ENCODE measurements at places on chromosomes 7 and 10. TPM values are rescaled to one million over a fixed set of nuclear protein-coding genes. Genes with fewer than 3 reads are reported as not detected.

GRCh38 chr7:155470686-155471638, 13.0 kb downstream of the EN2 start:
- DNase-seq = no peak

DNA sequence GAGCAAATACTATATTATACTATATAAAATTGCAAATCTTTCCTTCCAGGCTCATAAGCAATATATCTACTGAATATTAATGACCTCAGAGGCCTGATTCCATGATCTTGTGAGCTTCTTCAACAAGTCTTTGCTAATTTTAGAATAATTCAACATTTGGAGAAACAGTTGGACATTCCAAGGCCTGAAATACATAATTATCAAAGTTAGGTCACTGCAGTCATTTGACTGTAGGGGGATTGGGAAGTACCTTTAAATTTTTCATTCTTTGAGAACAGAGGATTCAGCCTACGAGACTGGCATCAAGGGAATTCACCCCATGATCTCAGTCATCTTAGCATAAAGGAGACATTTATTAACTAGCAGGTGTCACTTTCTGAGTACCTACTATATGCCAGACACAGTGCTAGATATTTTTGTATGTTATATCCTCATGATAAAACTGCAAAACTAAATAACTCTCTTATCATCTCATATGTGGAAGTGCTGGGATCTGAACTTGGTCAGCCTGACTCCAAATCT, 85.4 kb downstream of the DOCK4 start:
- DNase-seq = no peak

The FEZF1 gene
- total RNA-seq = not detected

GRCh38 chr7:2353936-2354185, 766 bp upstream of the EIF3B start:
- peak; percentile 95 for DNase-seq

GRCh38 chr7:37758501-37759045, 75.0 kb downstream of the GPR141 start:
- no peak for DNase-seq

- DNase-seq = no peak
Observed at GRCh38 chr10:125592897-125593296, 90.1 kb downstream of the TEX36 start.

GRCh38 chr10:49350846-49351532, 44.9 kb downstream of the DRGX start:
- DNase-seq = no peak

The CPA2 gene
- not detected for total RNA-seq

The CALML5 gene
- total RNA-seq = not detected

GRCh38 chr10:8112230-8112905, 57.9 kb downstream of the GATA3 start:
- no peak for DNase-seq

The SPDYE8 gene
- total RNA-seq = not detected

DNA sequence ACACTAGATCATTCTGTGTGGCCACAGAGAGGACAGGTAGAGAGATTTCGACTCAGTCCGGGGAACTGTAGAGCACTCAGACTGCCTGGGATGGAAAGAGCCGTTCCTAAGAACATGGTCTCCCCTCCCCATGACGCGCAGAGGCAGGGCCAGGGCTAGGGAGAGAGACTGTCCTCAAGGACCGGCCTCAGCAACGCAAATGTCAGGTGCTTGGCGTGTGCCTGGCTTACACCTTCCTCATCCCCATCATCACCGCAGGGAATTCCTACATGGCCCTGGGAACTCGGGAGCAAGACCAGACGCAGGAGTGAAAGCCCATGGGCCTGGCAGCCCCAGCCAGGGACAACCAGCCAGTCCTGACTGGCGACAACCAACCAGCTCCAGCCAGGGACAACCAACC, 55.6 kb downstream of the PROSER2 start:
- DNase-seq = no peak

DNA sequence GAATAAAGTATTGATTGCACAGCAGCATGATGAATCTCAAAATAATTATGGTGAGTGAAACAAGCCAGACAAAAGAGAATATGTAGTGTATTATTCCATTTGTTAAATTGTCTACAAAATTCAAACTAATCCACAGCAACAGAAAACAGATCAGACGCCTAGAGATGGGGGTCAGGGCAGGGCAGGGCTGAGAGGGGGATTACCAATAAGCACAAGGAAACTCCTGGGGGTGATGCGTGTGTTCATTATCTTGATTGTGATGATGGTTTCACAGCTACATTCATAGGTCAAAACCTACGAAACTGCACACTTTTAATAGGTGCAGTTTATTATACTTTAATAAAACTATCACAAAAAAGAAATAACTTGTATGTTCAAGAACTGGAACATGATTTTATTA, 132.7 kb upstream of the CDK6 start:
- DNase-seq = no peak

- DNase-seq = no peak
Observed at GRCh38 chr10:107919626-107920235, 755.2 kb upstream of the SORCS1 start.

DNA sequence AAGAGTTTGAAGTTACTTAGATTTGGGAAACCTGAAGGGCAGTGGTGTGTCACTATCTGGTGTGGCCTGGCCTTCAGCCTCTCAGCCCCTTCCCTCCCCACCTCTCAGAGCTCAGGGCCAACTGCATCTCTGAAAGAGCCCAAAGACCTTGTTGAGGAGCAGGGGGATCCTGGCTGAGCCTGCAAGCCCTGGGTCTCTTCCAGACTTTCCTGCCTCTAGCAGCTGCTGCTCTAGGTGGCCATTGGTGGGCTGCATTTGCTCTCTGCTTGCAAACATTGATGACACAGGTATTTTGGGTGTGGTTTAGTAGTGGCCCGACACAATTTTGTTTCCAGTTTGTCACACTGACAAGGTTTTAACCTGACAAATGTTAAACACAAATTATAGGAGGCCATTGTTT, 3.1 kb upstream of the UPP1 start:
- peak; percentile 16 for DNase-seq

The CH25H gene
- total RNA-seq = not detected

The OR2A7 gene
- total RNA-seq = 2.9 TPM

DNA sequence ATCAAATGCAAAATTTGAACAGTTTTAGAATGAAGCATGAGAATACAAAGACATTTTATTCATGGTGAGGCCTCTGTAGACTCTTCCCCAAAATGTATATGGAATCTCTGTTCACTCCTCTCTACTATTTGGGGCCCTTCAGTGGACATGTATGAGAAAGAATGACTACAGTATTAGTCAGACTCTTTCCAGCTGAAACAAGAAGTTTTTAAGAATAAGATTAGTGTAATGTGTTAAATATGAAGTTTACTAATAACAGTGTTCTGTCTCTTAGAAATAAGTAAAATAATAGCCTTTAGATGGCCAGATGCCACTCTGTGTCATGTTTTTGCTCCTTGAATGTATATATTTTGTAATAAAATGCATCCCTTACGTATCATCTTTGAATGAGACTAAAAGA, 585.6 kb downstream of the SUGCT start:
- no peak for DNase-seq

- no peak for DNase-seq
Observed at GRCh38 chr7:70805360-70805759, 326.6 kb upstream of the GALNT17 start.

DNA sequence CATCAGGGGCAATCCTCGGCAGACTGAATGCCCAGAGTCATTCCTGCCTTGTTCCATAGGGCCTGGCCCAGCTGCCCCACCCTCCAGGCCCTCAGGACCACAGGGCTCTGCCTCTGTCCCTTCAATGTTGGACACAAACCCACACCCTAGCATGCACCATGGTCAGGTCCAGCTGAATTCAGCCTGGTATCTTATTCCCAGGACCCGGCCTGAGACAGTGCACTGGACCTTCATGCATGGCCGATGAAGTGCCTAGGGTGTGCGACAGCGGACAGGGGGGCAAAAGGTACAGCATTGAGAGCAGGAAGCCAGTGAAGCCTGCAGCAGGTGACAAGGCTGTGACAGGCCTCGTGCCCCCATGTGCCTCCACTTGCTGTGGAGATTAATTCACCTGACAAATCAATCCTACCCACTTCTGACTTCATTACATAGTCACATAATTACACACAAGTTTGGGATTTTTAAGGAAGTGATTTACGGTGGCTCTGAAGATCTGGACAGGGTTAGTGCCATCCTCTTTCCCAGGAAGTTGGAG, 261.9 kb downstream of the GRID1 start:
- DNase-seq = no peak

- no peak for DNase-seq
Observed at GRCh38 chr7:36076074-36076473, 77.0 kb upstream of the EEPD1 start.

The CHAT gene
- not detected for total RNA-seq

The UNCX gene
- not detected for total RNA-seq

DNA sequence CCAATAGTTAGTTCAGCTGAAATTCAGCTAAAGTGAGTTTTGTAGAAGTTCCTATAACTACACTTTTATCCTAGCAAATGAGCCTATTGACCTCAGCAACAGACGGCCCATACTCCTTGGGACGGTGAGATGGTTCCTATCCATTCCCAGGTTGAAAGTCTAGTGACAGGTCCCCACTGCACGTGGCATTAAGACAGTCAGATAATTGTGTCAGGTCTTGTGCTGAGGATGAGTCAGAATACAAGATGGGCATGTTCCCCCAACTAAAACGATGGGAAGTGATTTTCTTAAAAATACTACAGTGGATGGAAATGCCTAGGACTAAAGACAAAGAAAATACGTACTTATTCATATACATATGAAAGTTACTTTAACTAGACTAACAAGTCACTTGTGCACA, 2.1 kb downstream of the CAV1 start:
- no peak for DNase-seq

The WDFY4 gene
- 0.07 TPM for total RNA-seq

The AKR1C8 gene
- total RNA-seq = not detected

- no peak for DNase-seq
Observed at GRCh38 chr7:98571006-98571405, 46.1 kb upstream of the NPTX2 start.

- DNase-seq = no peak
Observed at GRCh38 chr10:67827811-67828210, 10.2 kb downstream of the DNAJC12 start.

The ELN gene
- not detected for total RNA-seq

The ADCYAP1R1 gene
- total RNA-seq = not detected

DNA sequence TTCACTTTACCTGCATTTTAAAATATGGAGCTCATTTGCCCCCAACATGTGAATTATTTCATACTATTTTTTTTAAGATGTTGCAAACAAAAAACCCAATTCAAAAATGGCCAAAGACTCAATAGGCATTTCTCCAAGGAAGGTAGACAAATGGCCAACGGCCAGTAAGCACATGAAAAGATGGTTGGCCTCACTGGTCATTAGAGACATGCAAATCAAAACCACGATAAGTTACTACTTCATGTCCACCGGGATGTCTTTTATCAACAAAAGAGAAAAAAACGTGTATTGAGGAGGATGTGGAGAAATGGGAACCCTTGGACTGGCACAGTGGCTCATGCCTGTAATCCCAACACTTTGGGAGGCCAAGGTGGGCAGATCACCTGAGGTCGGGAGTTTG, 3.4 kb upstream of the CTBP2 start:
- DNase-seq = no peak

DNA sequence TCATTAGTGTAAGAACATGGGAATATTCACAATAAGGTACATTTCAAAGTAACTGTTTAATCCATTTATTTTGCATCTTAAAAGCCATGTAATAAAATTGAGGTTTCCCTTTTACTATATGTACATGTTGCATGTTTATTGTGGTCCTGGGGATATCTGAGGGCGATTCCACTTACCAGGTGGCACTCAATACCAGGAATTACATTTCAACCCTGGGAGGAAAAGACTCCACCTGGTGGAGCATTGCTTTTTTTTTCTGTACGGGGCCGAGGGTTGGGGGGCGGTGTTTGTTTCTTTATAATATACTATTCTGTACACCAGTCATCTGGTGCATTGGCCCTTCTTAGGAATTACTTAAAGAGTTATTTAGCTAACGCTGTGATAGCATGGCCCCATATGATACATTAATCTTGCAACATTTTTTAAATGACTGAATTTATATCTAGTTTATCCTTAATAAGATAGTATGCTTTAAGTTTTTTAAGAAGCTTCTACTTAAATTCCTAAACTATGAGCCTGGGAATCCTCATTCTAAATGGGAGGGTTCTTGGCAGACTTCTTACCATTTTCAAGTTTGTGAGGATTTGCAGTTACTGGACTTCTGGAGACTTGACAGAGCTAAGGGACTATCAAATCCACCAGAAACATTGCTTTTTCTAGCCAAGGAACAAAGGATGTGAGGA, 7.2 kb upstream of the HGF start:
- no peak for DNase-seq

DNA sequence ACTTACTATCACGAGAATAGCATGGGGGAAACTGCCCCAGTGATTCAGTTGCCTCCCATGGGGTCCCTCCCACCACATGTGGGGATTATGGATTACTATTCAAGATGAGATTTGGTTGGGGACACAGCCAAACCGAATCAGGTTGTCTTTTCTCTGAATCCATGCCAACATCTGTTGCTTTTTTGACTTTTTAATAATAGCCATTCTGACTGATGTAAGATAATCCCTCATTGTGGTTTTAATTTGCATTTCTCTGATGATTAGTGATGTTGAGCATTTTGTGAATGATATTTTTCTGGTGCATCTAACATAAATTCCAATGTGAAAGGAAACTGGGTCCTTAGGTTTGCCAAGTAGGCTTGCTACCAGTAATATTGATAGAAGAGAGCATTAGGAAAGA, 69.0 kb upstream of the ARHGAP21 start:
- DNase-seq = no peak

GRCh38 chr7:20541608-20542349, 73.7 kb upstream of the ABCB5 start:
- no peak for DNase-seq

DNA sequence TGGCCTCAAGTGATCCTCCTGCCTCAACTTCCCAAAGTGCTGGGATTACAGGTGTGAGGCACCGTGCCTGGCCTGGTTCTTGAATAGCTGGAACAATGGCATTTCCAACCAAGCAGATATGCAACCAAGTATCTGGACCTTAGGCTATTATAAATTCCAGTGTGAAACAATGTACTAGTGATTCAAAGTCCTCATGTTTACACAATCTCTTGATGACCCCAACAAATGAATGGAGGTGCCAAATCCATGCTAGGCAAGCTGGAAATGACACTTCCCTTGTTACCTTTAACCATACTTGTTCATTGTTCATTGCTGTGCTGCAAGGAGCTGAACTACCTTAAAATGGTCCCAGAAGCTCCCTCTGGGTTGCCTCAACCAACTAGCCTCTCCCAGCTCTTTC, 282.2 kb upstream of the KLF14 start:
- DNase-seq = no peak

DNA sequence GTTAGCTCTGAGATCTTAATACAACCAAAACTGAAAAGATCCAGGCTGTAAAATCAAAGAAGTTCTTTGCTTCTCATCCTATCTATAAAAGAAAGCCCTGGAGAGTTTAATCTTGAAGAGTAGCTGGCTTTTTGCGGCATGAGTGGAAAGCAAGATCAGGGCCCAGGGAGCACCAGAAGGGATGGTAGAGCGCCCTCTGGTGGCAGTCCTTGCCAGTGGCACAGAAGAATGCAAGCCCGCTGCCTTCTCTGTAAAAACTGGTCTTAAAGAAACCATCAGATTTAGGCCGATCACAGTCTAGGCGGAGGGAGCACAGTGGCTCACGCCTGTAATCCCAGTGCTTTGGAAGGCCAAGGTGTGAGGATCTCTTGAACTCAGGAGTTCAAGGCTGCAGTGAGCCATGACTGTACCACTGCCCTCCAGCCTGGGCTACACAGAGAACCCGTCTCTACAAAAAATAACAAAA, 35.6 kb downstream of the CPN1 start:
- DNase-seq = peak; percentile 93

The FAS gene
- total RNA-seq = 34.9 TPM

Measured in activated CD4-positive, alpha-beta T cell treated with anti-CD3 and anti-CD28 coated beads for 36 hours (primary cell).